ENCODE measurements at places on chromosomes 3 and 15. TPM values are rescaled to one million over a fixed set of nuclear protein-coding genes. Genes with fewer than 3 reads are reported as not detected.

GRCh38 chr15:78828920-78829319 lies 17.7 kb upstream of the ADAMTS7 start:
- H3K27ac ChIP-seq = no peak overlapping the region
- H3K4me1 ChIP-seq = no peaks in the 10 kb centered on the region
- DNase-seq = no peak
- H3K27me3 ChIP-seq = peaks cover 24% of the 10 kb centered on the region
- H3K4me3 ChIP-seq = no peak overlapping the region

DNA sequence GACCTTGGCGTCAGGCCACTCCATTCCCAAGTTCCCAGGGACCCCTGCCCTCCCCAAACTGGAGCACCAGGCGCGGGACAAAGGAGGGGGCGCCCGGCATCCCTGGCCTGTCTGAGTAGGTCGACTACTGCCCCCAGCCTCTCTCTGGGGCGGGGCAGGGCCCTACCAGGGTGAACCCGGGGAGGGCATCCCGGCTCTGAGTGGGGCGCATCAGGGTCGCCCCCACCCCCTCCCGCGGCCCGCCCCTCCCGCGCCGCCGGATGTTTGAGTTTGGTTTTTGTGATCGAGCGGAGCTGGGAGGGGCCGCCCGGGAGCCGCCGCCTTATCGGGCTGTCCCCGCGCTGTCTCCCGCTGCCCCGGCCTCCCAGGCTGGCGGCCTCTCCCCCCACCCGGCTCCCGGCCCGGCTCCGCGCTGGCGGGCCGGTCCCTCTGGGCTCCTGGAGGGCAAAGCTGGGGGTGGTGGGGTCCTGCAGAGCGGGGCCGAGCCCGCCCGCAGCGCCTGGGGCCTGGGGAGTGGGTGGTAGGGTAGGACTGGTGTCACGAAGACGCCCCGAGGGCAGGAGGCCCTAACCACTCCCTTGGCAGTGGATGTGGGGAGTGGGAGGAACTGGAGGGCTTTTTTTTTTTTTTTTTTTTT lies 47.2 kb upstream of the SMAD6 start:
- no peak overlapping the region for H3K4me3 ChIP-seq
- no peak for DNase-seq
- no peak overlapping the region for H3K27ac ChIP-seq
- no peaks in the 10 kb centered on the region for H3K27me3 ChIP-seq
- H3K4me1 ChIP-seq = no peaks in the 10 kb centered on the region

DNA sequence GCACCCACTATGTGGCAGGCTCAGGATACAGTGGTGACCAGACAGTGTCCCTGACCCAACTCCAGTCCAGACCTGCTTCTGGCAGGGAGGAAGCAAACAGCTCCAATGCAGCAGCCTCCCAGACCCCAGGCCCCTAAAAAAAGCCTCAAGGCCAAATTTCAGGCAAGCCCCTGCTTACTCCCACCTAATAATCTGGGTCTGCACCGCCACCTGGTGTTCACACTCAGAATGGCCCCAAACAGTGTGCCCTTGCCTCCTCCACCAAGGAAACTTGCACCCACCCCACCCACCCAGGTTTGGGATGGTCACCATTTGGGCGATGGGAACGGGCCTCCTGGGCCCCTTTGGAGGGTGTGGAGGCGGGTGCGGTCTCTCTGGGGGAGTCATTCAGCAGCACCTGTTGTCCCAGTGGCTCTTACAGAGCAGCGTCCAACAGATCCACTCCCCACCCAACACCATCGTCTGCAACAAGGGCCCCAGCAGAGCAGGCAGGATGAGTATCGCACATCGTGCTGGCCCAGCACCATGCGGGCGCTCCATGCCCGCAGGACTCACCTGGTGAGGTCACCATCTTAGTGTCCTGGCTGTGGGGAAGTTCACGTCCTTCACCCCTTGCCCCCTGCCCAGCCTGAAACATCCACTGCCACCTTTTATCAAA lies 17.3 kb downstream of the C3orf18 start:
- DNase-seq = peak; percentile 63
- no peaks in the 10 kb centered on the region for H3K27me3 ChIP-seq
- H3K4me3 ChIP-seq = no peak overlapping the region
- no peak overlapping the region for H3K27ac ChIP-seq

- DNase-seq = no peak
- no peaks in the 10 kb centered on the region for H3K4me1 ChIP-seq
- H3K27ac ChIP-seq = no peak overlapping the region
- H3K36me3 ChIP-seq = no peaks in the 10 kb centered on the region
- no peaks in the 10 kb centered on the region for H3K27me3 ChIP-seq
These were observed 3.5 kb downstream of the NAALADL2 start for GRCh38 chr3:174862666-174863065.

DNA sequence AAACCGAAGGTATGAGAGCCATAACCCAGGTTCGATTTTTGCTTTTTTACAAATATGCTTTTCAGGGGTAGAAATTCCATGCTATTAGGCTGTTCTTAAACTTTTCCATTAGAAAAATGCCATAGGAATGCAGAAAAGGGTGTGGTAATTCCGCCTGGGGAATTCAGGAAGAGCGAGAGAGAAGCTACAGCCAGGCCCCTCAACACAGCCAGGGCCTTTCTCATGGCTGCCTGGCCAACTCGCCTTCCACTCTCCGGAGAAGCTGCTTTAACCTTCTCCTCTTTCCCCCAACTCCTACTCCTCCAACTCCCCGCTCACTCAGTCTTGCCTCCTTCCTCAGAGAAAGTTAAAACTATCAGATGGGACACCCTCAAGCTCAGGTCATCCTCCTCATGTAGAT lies 9.1 kb upstream of the TICRR start:
- DNase-seq = no peak
- no peaks in the 10 kb centered on the region for H3K4me1 ChIP-seq
- H3K36me3 ChIP-seq = no peaks in the 10 kb centered on the region
- no peak overlapping the region for H3K27ac ChIP-seq
- no peak overlapping the region for H3K4me3 ChIP-seq

DNA sequence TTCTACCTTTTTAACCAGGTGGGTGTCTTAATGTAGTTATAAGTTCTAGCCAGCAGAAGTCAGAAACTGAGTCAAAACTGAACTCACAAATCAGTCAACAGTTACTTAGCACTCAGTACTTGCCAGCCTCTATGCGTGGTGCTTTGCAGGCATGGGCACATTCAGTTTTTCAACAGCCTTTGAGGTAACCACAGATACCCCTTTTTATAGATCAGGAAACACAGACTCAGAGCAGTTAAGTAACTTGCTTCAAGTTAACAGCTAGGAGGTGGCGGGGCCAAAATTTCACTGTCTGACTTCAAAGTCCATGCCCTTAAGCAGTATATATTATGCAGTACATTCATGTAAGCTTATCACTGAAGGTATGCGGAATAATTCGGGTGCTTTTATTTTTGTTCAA lies 139.4 kb downstream of the FHIT start:
- no peak for DNase-seq
- H3K27ac ChIP-seq = no peak overlapping the region
- no peaks in the 10 kb centered on the region for H3K36me3 ChIP-seq
- no peaks in the 10 kb centered on the region for H3K4me1 ChIP-seq

- no peak for DNase-seq
- no peaks in the 10 kb centered on the region for H3K27me3 ChIP-seq
- no peaks in the 10 kb centered on the region for H3K4me1 ChIP-seq
- H3K27ac ChIP-seq = no peak overlapping the region
- H3K36me3 ChIP-seq = peaks cover 5% of the 10 kb centered on the region
These were observed 43.2 kb downstream of the MAP2K5 start for GRCh38 chr15:67585681-67586080.

GRCh38 chr3:98333989-98334606 lies 19.6 kb upstream of the OR5K4 start:
- H3K27ac ChIP-seq = no peak overlapping the region
- no peaks in the 10 kb centered on the region for H3K4me1 ChIP-seq
- DNase-seq = no peak
- no peaks in the 10 kb centered on the region for H3K36me3 ChIP-seq
- no peak overlapping the region for H3K4me3 ChIP-seq
- H3K27me3 ChIP-seq = no peaks in the 10 kb centered on the region

DNA sequence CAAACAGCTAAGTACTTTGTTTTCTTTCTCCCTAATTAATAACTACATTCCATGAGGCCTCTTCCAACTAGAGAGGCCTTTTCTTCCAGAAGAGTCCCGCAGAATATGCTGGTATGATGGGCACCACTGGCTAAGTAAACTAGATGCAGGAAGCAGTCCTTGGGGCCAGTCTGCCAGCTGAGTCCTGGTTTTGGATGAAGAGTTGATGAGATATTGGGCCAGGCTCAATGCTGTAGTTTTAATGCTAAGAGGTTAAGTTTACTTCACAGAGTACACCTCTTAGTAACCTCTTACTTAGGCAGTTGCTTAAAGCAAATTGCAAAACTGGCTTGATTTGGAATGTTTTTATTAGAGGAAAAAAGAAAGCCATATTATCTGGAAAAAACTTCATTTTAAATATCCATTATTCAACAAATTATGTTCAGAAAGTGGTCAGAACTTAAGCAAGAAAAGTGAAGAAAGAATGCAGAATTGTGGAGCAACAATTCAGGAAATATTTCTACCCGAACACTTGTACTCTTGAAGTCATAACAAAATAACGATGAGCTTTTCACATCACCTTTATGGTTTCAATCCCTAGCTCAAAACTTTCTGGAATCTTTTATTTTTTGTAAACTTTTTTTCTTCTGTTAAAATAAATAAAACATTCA lies 178.4 kb upstream of the CDIN1 start:
- no peaks in the 10 kb centered on the region for H3K27me3 ChIP-seq
- H3K4me3 ChIP-seq = no peak overlapping the region
- H3K27ac ChIP-seq = no peak overlapping the region
- H3K4me1 ChIP-seq = no peaks in the 10 kb centered on the region
- DNase-seq = no peak

DNA sequence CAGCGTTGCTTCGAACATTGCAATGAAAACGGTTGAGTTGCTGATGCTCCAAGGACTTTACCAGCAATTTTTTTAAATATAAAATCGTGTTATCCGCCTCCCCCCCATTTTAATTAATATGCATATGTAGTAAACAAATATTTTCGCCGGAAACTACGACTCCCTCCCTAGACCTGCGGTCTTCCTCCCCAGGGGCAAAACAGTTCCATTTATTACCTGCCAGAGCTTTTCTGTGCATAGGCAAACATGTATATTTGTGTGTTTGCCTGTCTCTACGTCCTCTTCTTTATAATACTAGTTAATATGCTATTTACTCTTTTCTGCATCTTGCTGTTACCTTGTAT lies 593 bp upstream of the RSL24D1 start:
- peaks cover 17% of the 10 kb centered on the region for H3K4me1 ChIP-seq
- H3K36me3 ChIP-seq = no peaks in the 10 kb centered on the region
- peak overlapping the region; percentile 86 for H3K4me3 ChIP-seq
- no peaks in the 10 kb centered on the region for H3K27me3 ChIP-seq
- DNase-seq = no peak

DNA sequence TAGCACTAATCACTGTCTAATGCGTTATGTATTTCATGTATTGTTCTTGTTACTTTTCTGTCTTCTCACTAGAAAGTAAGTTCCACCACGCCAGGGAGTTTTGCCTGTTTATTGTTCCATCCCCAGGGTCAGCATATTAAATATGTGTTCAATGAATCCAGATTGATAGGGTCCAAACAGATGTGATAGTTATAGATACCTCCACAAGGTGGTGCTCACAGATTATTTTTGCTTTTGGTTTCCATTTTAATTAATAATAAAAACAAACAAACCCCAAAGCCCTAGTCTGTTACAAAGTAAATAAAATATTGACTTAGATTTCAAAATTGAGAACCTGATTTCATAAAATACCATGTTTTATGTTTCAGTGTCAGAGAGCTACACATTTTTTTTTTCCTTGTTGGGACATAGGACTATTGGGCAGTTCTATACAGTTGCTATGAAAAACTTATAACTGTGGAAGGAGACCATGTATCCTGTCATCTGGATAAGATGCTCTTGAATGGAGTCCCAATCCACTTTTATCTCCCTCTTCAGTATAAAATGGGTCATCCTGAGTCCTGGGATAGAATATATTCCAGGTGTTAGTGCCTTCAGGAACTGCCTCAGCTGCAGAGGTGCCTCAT lies 12.4 kb downstream of the OTOL1 start:
- H3K4me3 ChIP-seq = no peak overlapping the region
- no peaks in the 10 kb centered on the region for H3K4me1 ChIP-seq
- no peak for DNase-seq

GRCh38 chr3:188746291-188746783 lies 425.4 kb upstream of the TPRG1 start:
- H3K27ac ChIP-seq = no peak overlapping the region
- no peak for DNase-seq
- no peaks in the 10 kb centered on the region for H3K27me3 ChIP-seq
- no peak overlapping the region for H3K4me3 ChIP-seq

- no peaks in the 10 kb centered on the region for H3K27me3 ChIP-seq
- no peak overlapping the region for H3K4me3 ChIP-seq
- H3K36me3 ChIP-seq = no peaks in the 10 kb centered on the region
- H3K4me1 ChIP-seq = peaks cover 17% of the 10 kb centered on the region
These were observed 64.2 kb upstream of the FOXP1 start for GRCh38 chr3:71647751-71648150.

- H3K36me3 ChIP-seq = no peaks in the 10 kb centered on the region
- no peak overlapping the region for H3K27ac ChIP-seq
- DNase-seq = no peak
- H3K27me3 ChIP-seq = no peaks in the 10 kb centered on the region
These were observed 56.6 kb upstream of the ARHGEF3 start for GRCh38 chr3:56858331-56858730.

DNA sequence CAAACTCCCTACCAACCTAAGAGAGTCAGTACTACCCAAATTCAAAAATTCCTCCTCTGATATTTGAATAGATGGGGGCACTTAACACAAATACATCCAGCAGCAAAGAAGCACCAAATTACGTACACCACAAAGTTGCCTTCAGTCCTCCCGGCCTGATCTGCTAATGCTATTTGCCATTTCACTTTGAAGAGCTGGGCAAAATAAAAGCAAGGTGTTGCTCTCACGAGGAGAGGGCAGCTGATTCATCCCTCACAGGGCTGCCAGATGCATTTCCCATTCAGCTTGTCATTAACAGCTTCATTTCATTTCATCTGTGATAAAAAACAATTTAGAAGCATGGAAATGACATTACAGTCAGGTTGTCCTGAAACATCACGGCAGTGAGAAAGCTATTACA lies 283.4 kb upstream of the VEPH1 start:
- H3K27me3 ChIP-seq = no peaks in the 10 kb centered on the region
- no peaks in the 10 kb centered on the region for H3K36me3 ChIP-seq
- no peak for DNase-seq
- H3K27ac ChIP-seq = no peak overlapping the region

GRCh38 chr15:32715276-32715675 lies 2.5 kb upstream of the GREM1 start:
- H3K27me3 ChIP-seq = no peaks in the 10 kb centered on the region
- H3K36me3 ChIP-seq = no peaks in the 10 kb centered on the region
- H3K27ac ChIP-seq = no peak overlapping the region
- no peak for DNase-seq

CPEB1 gene
- polyA plus RNA-seq = 2.9 TPM

UBE2E2 gene
- 6.9 TPM for polyA plus RNA-seq

SCN11A gene
- 0.04 TPM for polyA plus RNA-seq

STRA6 gene
- polyA plus RNA-seq = 0.42 TPM

PLAAT1 gene
- polyA plus RNA-seq = 0.94 TPM

MKRN3 gene
- polyA plus RNA-seq = 0.42 TPM

VEPH1 gene
- polyA plus RNA-seq = 7.6 TPM

CKMT1B gene
- 2.7 TPM for polyA plus RNA-seq

RYR3 gene
- polyA plus RNA-seq = 0.38 TPM

FYCO1 gene
- 10.3 TPM for polyA plus RNA-seq
